ENCODE measurements at places on chromosomes 7 and 10.
A peak's percentile ranks its signal among the peaks of the same experiment; 100 is the strongest.

DNA sequence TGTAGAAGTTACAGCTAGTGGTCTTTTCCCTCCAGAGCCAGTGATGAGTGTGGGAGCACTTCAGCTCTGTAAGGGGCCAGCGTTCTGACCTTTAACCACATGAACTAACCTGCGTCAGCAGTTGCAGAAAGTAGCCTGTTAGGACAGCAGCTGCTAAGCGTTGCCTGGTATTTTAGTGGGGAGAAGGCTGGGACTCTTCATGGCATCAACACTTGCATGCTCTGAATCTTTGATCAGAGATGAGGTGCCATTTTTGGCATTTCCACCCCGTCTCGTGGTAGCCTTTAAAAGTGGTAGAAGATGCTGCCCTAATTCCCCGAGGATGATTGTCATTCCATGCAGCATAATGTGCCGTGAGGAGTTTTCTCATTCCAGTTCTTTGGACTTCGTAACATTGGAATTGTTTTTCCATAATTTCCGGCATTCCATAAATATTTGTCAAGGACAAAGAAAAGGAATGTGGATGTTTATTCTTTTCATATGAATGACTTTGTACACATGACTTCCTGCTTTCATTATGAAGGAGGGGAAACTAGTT, 92.2 kb downstream of the AVL9 start:
- no peak for DNase-seq

DNA sequence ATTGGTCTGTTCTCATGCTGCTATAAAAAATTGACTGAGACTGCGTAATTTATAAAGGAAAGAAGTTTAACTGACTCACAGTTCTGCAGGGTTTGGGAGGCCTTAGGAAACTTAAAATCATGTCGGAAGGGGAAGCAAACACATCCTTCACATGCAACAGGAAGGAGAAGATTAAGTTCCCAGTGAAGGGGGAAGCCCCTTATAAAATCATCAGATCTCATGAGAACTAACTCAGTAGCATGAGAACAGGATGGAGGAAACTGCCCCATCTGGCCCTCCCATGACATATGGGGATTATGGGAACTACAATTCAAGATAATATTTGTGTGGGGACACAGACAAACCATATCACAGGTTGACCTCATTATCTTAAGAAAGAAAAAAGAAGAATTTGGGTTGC, 134.5 kb downstream of the PPP1R3A start:
- DNase-seq = no peak

- DNase-seq = no peak
Observed at GRCh38 chr10:112580267-112580666, 133.3 kb downstream of the VTI1A start.

- DNase-seq = peak; percentile 37
Observed at GRCh38 chr7:129144834-129145668, 544 bp downstream of the TSPAN33 start.

DNA sequence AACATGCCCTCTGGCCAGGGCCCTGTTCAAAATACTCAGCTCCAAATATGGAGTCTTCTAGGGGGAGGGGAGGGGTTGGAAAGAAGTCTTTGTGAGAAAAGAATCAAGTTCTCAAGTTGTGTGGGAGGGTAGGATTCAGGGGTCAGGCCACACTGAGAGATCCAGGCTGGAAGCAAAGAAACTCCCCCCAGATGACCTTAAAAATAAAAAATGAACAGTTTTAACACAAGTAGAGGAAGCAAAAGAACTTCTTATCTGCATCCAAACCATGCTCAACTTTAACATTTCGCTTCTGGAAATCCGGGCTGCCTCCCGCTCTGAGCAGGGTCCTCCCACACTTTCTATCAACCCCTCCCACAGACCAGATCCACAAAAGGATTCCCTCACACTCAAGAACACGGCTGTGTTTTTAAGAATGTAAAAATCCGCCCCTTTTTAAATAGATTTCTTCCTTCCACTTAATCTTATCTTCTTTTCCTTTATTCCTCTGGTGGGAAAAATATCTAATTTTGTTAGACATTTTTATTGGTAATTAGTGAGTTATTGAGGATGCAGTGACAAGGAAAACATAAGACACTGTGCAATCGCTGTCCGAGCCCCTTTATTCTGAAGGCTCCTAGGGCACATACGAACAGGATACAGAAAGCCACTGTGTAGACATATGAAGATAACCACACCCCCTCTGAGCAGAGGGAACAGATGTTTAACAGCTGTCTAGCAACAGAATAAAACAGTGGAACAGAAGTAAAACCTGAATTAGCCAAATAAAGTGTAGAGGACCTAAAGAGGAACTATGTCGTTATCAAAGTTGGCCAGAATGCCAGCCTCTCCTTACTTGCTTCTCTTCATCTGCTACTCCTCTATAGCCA, 43.8 kb downstream of the CYTH3 start:
- no peak for DNase-seq

GRCh38 chr10:22253580-22253882, 35.7 kb upstream of the EBLN1 start:
- DNase-seq = peak; percentile 61
